ENCODE measurements at places on chromosomes 5 and 9.

GRCh38 chr5:122137702-122138101 lies 8.4 kb downstream of the ZNF474 start:
- DNase-seq: no peak

DNA sequence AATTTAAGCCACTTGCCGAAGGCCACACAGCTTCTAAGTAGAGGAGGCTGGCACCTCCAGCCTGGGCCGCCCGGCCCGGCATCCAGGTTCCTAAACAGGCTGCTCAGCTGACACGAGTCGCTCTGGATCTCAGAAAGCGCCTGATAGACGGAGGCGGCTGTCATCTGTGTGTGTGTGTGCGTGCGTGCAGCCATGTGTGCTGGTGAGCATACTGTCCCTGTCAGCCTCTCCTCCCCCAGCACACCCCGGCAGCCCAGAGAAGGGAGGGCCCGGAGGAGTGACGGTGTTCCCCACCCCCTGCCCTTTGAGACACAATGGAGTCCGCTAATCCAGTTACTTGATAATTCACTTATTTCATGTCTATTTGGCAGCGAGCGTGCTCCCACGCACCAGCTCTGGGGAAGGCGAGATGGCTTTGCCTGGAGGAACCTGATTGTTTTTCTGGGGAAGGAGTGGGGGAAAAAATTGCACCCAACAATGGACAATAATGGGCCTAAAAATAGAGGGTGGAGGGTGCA lies 20.0 kb downstream of the NTNG2 start:
- DNase-seq: no peak

- DNase-seq: no peak
Measured at GRCh38 chr9:23850242-23850689, 24.2 kb upstream of the ELAVL2 start.

DNA sequence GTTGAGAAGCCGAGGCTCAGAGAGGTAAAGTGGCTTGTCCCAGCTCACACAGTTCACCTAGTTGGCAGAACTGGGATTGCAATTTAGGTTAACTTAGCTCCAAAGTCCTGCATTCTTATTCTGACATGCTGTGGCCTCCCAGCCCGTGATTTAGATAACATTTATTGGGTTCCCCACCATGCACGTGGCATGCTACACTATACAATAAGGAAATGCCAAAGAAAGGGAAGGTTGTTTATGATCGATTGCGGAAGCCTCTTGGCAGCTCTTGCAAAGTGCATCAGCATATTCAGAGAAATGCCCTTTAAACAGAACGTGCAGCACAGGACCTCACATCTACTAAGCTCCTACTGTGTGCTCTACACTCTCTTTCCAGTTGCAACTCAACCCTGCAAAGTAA lies 3.2 kb downstream of the NEURL1B start:
- no peak for DNase-seq

- no peak for DNase-seq
Measured at GRCh38 chr5:40515476-40515875, 164.2 kb upstream of the PTGER4 start.

DNA sequence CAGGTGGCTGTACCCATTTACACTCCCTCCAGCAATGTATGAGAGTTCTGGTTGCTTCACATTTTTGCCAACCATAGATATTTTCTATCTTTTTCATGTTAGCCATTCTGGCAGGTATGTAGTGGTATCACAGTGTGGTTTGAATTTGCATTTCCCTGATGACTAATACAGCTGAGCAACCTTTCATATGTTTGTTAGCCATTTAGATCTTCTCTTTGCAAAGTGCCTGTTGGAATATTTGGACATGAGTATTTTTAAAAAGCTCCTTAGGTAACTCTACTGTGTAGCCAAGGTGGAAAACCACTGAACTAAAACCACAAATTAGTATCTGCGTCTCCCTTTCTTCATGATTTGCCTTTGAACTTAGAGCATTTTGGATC lies 31.9 kb downstream of the IRF1 start:
- DNase-seq: no peak

DNA sequence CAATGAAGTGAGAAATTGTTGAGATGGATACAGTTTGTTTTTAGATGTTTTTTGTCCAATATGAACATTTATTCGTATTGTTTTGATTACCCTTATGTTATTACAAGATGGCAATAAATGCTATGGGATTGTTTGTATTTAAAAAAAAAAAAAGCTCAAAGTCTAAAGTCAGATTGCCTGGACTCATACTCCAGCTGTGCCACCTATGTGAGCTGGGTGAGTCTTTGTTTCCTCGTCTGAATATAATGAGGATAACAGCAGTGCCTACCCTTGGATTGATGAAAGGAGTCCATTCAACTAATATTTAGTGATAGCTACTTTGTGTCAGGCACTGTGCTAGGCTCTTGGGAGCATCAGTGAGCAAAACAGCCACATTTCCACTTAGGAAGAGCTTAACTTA lies 14.6 kb upstream of the CCNJL start:
- no peak for DNase-seq

- no peak for DNase-seq
Measured at GRCh38 chr5:1150866-1151265, 39.0 kb upstream of the SLC12A7 start.

GRCh38 chr9:133735931-133736330 lies 2.2 kb downstream of the SARDH start:
- no peak for DNase-seq

- DNase-seq: no peak
Measured at GRCh38 chr9:135155396-135155795, 67.9 kb downstream of the OLFM1 start.

- DNase-seq: no peak
Measured at GRCh38 chr9:92332577-92333281, 7.0 kb downstream of the CENPP start.

- DNase-seq: no peak
Measured at GRCh38 chr9:99486684-99487083, 264.6 kb downstream of the SEC61B start.

DNA sequence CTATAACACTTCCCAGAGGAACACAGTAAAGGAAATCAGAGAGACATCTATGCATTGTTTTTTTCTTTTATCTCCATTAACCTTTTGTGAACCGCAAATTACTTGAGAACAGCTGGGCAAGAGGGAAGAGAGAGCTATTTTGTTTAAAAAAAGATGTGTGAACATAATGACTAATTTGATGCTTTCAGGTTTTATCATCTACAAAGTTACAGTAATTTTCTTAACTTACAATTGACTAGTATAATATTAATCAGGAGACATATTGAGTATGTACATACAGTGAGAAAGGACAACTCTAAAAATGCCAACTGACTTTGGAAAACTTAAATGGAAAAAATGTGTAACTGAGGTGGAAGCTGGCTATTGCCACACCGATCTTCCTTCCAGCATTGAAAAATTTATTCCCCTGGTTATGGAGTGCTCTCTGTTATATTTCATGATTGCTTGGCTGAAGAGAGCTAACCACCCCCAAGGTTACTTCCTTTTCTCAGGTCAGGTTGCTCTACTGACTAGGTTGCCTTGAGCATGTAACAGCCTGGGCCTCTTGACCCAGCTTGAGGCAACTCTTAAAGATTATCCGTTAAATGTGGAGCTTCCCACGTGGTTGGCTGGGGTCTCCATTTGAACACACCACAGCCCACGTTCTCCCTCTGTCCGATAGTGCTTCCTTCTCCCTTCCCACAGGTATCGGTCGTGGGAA lies 62.6 kb upstream of the C6 start:
- no peak for DNase-seq

DNA sequence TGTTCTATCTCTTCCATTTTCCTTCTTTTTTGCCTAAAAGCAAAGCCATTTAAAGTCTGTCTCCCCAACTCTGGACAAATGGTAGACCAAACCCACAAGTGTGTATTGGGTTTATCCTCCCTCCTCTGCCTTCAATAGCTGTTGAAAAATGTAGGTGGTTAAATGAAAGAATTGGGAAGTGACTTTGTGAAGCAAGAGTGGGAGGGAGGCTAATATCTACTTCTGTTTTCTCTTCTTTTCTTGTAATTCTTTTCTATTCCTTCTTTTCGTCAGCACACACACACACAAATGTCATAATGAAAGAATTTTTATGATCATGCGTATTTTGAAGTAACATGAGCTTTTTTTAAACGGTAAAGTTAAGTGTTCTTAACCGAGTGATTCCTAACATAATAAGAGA lies 3.8 kb downstream of the CCDC152 start:
- DNase-seq: no peak

GRCh38 chr5:68433923-68434879 lies 218.6 kb downstream of the PIK3R1 start:
- peak; percentile 91 for DNase-seq

DNA sequence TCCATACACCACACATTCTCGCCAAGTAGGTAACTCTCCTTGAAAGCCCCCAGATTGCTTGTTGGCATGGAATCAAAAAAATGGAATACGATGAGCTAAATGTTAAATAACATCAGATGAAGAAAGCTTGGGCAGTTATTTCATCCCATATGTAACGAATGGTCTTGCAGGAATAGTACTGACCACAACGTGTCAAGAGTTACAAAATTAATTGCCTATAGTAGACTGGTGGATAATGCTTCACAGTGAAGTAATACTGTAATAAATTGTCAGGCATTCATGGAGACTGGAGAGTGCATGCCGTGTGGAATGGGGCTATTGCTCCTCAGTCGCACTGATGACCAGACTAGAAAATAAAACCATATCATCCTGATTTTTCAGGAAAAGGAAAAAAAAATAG lies 1628.7 kb downstream of the MAT2B start:
- no peak for DNase-seq

GRCh38 chr9:112301420-112301819 lies 32.0 kb downstream of the PTBP3 start:
- DNase-seq: no peak

GRCh38 chr9:130473566-130473965 lies 28.8 kb downstream of the ASS1 start:
- DNase-seq: no peak

GRCh38 chr5:6858419-6858818 lies 145.2 kb downstream of the TENT4A start:
- DNase-seq: no peak

- DNase-seq: no peak
Measured at GRCh38 chr9:120770931-120771330, 22.3 kb downstream of the FBXW2 start.

DNA sequence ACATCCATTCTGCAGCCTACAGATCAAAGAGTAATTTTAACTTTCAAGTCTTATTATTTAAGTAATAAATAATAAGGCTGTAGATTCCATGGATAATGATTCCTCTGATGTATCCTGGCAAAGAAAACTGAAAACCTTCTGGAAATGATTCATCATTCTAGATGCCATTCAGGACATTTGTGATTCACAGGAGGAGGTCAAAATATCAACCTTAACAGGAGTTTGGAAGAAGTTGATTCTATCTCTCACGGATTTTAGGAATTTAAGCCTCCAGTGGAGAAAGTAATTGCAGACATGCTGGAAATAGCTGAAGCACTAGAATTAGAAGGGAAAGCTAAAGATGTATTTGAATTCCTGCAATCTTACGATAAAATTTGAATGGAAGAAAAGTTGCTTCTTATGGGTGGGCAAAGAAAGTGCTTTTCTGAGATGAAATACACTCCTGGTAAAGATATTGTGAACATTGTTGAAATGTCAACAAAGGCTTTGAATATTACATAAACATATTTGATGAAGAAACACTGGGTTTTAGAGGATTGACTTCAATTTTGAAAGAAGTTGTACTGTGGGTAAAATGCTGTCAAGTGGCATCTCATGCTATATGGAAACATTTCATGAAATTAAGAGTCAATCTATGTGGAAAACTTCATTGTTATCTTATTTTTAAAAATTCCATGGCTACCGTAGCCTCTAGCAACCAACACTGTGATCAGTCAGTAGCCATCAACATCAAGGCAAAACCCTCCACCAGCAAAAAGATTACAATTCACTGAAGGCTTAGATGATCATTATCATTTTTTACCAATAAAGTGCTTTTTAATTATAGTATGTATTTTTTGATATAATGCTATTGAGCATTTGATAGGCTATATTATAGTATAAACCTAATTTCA lies 1141.0 kb downstream of the CDH12 start:
- no peak for DNase-seq

GRCh38 chr9:106931466-106931865 lies 68.5 kb downstream of the ZNF462 start:
- DNase-seq: no peak

DNA sequence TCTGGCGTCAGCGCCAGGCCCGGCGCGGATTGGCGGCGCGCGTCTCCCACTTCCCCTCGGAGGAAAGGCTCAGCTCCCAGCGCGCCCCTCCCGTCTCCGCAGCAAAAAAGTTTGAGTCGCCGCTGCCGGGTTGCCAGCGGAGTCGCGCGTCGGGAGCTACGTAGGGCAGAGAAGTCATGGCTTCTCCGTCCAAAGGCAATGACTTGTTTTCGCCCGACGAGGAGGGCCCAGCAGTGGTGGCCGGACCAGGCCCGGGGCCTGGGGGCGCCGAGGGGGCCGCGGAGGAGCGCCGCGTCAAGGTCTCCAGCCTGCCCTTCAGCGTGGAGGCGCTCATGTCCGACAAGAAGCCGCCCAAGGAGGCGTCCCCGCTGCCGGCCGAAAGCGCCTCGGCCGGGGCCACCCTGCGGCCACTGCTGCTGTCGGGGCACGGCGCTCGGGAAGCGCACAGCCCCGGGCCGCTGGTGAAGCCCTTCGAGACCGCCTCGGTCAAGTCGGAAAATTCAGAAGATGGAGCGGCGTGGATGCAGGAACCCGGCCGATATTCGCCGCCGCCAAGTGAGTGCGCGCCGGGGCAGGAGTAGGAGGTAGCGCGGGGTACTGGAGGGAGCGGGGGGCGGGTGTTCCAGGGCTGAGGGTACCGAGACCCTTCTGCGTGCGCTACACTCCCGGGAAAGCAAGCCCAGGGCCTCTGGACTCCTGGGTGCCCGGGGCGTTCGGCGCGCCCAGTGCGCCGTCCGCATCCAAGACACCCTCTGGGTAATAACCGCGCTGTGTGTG lies at the start of gene MSX2:
MSX2 (plus strand) TSS at position 99 of the 777 bp plus-strand sequence; CDS start at position 177, 78 bp downstream.
- no peak for DNase-seq
